ENCODE measurements at places on chromosomes 6 and 20. TPM values are rescaled to one million over a fixed set of nuclear protein-coding genes. Genes with fewer than 3 reads are reported as not detected.

Gene TMC2
- 0.23 TPM for polyA plus RNA-seq

Gene ZC2HC1B
- 0.26 TPM for polyA plus RNA-seq

Gene FILIP1
- polyA plus RNA-seq, result 2.0 TPM

Gene SLC32A1
- 2.1 TPM for polyA plus RNA-seq

Gene PARD6B
- polyA plus RNA-seq, result 17.0 TPM

Gene IMPG1
- polyA plus RNA-seq, result 4.2 TPM

Gene SAMD5
- 11.2 TPM for polyA plus RNA-seq

All from renal pelvis (tissue), 12 donors.